Tibial nerve (tissue), 4 donors: ENCODE measurements at places on chromosomes 5 and 9.

- no peak overlapping the region for H3K27ac ChIP-seq
- H3K4me3 ChIP-seq, result no peak overlapping the region
- H3K4me1 ChIP-seq, result no peaks in the 10 kb centered on the region
- no peaks in the 10 kb centered on the region for H3K27me3 ChIP-seq
- H3K36me3 ChIP-seq, result no peaks in the 10 kb centered on the region
Observed at GRCh38 chr5:100797861-100798260, 105.2 kb downstream of the ST8SIA4 start.

DNA sequence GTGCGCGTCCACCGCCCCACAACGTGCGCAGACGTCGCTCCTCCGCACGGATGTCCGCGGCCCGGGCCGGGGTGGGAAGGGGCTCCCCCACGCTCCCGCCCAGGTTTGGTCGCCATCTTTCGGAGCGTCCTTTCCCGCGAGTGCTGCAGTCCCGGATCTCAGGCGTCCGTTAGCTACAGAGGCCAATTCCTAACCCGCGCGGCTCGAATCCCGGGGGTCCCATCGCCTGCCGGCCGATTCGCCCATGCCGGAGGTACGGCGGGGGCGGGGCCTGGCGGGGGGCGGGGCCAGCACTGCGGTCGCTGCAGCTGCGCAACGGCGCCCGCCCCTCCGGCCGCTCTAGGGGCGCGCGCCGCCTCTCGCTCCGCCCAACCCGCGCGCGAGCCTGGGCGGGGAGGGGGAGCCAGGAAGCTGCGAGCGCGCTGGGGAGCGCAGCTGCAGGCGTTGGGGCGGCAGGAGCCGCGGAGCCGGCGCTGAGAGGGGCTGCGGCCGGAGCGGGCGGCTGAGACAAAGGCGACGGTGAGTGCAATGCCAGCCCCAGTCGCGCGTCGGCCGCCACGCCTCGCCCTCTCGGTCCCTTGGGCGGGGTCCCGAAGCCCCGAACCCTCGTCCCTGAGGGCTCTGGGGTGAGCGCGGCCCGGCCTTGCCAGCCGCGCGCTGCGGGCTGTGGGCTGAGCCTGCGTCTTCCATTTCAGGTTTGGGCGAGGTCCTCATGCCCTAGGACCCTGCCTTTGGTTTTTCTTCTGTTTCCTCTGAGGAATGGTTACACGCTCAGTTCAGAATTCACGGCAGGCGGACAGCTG lies at the start of gene CDC42SE2:
Gene CDC42SE2, plus strand, starts transcription at position 406 of the 803 bp plus-strand sequence. CDS start 95,441 bp downstream, outside the sequence.
- peak within 1 kb of the TSS; percentile 93 for H3K27ac ChIP-seq
- DNase-seq, result peak; percentile 70
- H3K27me3 ChIP-seq, result no peaks in the 10 kb centered on the region
- H3K4me3 ChIP-seq, result peak within 1 kb of the TSS; percentile 97
- H3K36me3 ChIP-seq, result no peaks in the 10 kb centered on the region

DNA sequence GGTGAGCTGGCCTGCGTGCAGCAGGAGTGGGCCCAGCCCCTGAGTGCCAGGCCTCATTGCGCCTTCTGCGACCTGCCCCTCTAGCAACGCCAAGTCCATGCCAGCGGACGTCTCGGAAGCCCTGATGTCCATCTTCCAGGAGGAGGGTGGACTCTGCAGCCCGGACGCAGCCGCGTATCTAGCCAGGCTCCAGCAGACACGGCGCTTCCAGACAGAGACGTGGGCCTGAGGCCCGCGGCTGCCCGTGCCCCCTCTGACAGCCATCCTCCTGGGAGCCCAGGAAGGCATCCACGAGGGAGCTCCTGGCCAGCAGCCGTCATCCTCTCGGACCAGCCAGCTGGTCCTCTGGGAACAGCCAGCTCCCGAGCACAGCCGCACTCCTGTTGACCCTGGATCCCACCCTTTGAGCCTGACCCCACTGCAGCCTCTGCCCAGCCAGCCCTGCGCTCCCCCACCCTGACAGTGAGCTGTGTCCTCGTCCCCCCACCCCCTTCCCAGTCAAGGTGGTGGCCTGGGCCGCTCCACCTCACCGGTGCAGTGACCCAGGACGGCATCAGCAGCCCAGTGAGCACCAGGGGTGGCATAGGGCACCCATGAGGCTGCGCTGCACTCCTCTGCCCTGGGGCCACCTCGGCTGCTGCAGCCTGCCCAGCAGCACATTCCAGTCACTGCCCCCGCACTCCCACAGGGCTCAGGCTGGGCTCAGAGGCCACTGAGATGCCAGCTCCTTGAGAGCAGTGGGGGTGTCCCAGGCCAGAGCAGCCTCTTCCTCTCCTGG lies 5.7 kb downstream of the RNF208 start:
- no peaks in the 10 kb centered on the region for H3K4me1 ChIP-seq
- peak overlapping the region; percentile 76 for H3K27ac ChIP-seq
- no peaks in the 10 kb centered on the region for H3K36me3 ChIP-seq
- no peaks in the 10 kb centered on the region for H3K27me3 ChIP-seq
- no peak for DNase-seq

- DNase-seq, result no peak
- no peak overlapping the region for H3K4me3 ChIP-seq
- no peak overlapping the region for H3K27ac ChIP-seq
- no peaks in the 10 kb centered on the region for H3K4me1 ChIP-seq
- H3K27me3 ChIP-seq, result no peaks in the 10 kb centered on the region
Observed at GRCh38 chr9:121454972-121455371, 44.7 kb downstream of the GGTA1 start.

- H3K4me1 ChIP-seq, result no peaks in the 10 kb centered on the region
- no peaks in the 10 kb centered on the region for H3K36me3 ChIP-seq
- DNase-seq, result no peak
- no peaks in the 10 kb centered on the region for H3K27me3 ChIP-seq
Observed at GRCh38 chr9:30035761-30036160, 2348.7 kb upstream of the ACO1 start.

DNA sequence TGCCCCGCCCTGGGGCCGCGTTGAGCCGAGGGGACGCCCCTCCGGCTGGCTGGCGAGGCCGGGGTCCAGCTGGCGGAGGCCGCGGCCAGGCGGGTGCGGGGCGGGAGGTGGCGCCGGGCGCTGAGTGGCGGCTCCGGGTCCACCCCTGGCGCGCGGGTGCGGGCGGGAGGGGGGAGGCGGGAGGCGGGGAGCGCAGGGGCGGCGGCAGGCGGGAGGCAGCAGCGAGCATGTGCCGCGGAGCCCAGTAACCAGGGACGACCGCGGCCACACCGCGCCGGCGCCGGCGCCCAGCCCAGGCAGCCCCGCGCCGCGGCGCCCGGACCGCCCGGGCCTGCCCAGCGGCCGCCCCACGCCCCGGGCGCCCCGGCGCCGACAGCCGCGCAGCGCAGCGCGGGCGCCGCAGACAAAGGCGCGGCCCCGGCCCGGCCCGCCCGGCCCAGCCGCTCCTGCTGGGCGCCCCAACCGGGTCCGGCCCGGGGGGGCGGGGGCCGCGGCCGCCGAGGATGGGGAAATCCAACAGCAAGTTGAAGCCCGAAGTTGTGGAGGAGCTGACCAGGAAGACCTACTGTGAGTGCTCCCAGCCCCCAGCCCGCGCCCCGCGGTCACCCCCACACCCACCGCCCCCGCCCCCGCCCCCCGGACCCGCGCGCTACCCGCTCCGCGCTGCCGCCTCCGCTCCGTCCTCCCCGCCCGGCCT lies at the start of gene NCS1:
Gene NCS1, plus strand, starts transcription at position 244 of the 697 bp plus-strand sequence. Its CDS starts 260 bp downstream, at position 504.
- H3K27me3 ChIP-seq, result no peaks in the 10 kb centered on the region
- DNase-seq, result peak; percentile 34
- H3K4me1 ChIP-seq, result no peaks in the 10 kb centered on the region
- no peaks in the 10 kb centered on the region for H3K36me3 ChIP-seq
- H3K4me3 ChIP-seq, result peak within 1 kb of the TSS; percentile 79
- H3K27ac ChIP-seq, result peak within 1 kb of the TSS; percentile 77

- no peaks in the 10 kb centered on the region for H3K27me3 ChIP-seq
- H3K4me3 ChIP-seq, result no peak overlapping the region
- H3K36me3 ChIP-seq, result no peaks in the 10 kb centered on the region
- H3K27ac ChIP-seq, result no peak overlapping the region
- DNase-seq, result no peak
- H3K4me1 ChIP-seq, result no peaks in the 10 kb centered on the region
Observed at GRCh38 chr9:19643875-19644274, 145.0 kb downstream of the SLC24A2 start.

DNA sequence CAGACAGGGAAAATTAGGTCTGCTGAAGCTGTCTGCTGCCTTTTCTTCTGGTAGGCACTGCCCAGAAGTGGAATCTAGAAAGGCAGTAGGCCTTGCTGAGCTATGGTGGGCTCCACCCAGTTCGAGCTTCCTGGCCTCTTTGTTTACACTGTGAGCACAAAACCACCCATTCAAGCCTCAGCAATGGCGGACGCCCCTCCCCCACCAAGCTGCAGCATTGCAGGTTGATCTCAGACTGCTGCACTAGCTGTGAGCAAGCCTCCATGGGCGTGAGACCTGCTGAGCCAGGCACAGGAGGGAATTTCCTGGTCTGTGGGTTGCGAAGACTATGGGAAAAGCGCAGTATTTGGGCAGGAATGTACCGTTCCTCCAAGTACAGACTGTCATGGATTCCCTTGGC lies 18.5 kb downstream of the AGTPBP1 start:
- no peaks in the 10 kb centered on the region for H3K4me1 ChIP-seq
- H3K27me3 ChIP-seq, result no peaks in the 10 kb centered on the region
- no peak for DNase-seq
- no peak overlapping the region for H3K27ac ChIP-seq

- H3K27ac ChIP-seq, result no peak overlapping the region
- no peaks in the 10 kb centered on the region for H3K27me3 ChIP-seq
- H3K4me1 ChIP-seq, result peaks cover 11% of the 10 kb centered on the region
- no peak for DNase-seq
- H3K36me3 ChIP-seq, result peaks cover 100% of the 10 kb centered on the region
- H3K4me3 ChIP-seq, result no peak overlapping the region
Observed at GRCh38 chr5:150401076-150401375, 11.7 kb downstream of the CD74 start.

- H3K27me3 ChIP-seq, result no peaks in the 10 kb centered on the region
- no peaks in the 10 kb centered on the region for H3K36me3 ChIP-seq
- H3K27ac ChIP-seq, result no peak overlapping the region
- H3K4me1 ChIP-seq, result no peaks in the 10 kb centered on the region
Observed at GRCh38 chr5:151215546-151215880, 8.4 kb downstream of the CCDC69 start.

DNA sequence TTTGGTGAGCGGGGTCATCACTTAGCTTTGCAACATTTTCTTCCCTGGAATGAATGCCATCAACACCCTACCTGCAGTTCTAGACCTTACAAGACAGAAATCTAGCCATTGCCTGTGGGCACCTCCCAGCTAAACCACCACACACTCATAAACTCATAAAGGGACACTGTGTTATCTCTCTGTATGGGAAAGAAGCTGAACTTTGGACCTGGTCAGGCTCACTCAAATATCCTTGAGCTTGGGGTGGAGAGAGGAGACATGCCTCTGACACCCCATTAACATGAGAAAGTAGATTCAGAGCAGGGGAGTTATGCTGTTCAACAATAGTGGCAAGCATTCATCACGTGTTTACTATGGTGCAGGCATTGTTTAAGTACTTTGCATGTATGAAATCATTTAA lies 205.6 kb downstream of the ZNF462 start:
- no peak for DNase-seq
- H3K27me3 ChIP-seq, result no peaks in the 10 kb centered on the region
- no peak overlapping the region for H3K4me3 ChIP-seq
- no peaks in the 10 kb centered on the region for H3K36me3 ChIP-seq

DNA sequence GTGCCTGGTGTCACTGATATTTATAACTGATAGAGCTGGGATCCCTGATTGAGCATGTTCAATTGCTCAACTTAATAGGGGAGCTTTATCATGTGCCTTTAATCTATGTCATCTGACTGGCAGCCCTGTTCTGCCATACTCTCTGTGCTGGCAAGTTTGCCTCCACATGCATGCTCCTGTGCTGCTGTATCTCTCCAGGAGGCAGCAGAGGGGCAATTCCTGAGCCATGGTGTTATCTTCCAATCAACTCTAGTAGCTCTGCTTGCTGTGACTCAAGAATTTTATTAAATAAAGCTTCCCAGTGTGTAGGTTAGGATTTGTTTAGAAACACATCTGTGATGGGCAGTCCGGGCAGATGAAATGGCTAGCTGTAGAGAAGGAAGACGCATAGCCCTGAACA lies 642.0 kb downstream of the KIF4B start:
- H3K36me3 ChIP-seq, result no peaks in the 10 kb centered on the region
- H3K27ac ChIP-seq, result no peak overlapping the region
- no peaks in the 10 kb centered on the region for H3K4me1 ChIP-seq
- H3K4me3 ChIP-seq, result no peak overlapping the region

DNA sequence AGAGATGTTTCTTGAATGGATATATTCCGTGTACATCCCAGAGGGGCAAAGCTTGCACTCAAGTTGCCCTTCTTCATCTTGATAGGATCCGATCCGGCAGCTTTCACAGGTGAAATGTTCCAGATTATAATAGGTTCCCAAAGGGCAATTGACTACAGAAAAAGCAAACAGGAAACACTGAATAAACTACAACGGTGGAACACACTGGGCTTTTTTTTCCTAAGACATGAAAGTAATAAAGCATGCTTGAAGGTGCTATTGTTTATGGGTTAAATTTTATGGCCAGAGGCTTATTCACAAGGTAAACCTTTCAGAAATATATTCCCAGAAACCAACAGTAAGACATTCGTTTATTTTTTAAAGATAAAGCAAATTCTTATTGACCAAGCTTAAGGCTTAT lies 110.6 kb downstream of the SVEP1 start:
- H3K4me3 ChIP-seq, result no peak overlapping the region
- H3K27ac ChIP-seq, result no peak overlapping the region
- no peaks in the 10 kb centered on the region for H3K27me3 ChIP-seq
- no peaks in the 10 kb centered on the region for H3K36me3 ChIP-seq
- H3K4me1 ChIP-seq, result no peaks in the 10 kb centered on the region

DNA sequence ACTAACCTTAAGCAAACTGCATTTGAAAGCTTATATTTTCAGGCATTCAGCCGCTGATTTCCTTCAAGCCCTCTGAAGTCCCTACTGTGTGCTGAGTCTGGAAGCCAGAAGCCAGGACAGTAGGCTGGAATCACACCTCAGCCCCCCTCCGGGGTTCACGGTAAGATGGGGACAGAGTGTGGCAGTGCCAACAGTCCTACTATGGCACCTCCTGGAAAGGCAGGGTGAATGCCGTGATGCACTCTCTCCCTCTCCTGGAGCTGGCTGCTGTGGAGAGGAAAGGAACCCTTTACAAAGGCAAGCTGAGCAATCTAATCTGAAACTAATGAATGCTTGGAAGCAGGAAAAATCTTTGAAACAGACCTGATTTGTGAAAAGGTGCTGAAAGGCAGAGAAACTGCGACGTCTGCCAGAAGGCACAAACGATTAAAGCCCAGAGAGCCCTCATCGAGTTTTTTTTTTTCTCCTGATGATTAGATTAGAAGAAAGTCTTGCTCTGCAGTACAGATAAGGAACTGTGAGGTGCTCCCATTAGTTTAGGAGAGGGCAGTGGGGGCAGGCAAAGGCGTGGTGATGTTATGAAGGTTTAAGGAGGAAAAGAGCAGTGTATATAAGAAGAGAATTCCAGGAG lies 21.0 kb downstream of the ANKH start:
- H3K4me3 ChIP-seq, result no peak overlapping the region
- H3K27ac ChIP-seq, result no peak overlapping the region
- no peaks in the 10 kb centered on the region for H3K4me1 ChIP-seq
- no peak for DNase-seq
- no peaks in the 10 kb centered on the region for H3K27me3 ChIP-seq

- H3K27me3 ChIP-seq, result no peaks in the 10 kb centered on the region
- H3K4me1 ChIP-seq, result peaks cover 12% of the 10 kb centered on the region
- no peaks in the 10 kb centered on the region for H3K36me3 ChIP-seq
- H3K27ac ChIP-seq, result no peak overlapping the region
Observed at GRCh38 chr9:137233143-137233980, 2.7 kb downstream of the SLC34A3 start.
